ENCODE measurements at places on chromosomes 2 and 18.

DNA sequence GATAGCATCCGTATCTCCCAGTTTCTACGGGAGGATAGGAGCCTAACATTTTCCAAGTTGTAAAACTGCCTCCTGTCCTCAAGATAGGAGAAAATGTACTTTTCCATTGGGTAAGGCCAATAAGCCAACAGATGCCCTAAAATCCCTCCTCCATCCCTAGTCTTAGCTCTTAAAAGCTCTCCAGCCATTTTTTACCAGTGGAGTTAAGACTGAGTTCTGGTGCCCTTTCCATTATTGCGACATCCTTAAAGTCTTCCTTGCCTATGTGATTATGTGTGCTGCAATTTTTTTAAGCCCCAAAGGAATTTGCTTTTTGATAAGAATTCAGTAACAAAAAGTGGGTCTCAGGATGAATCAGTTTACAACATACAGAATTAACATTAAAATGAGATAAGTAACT is 33.0 kb downstream of the LINC00305 start:
- DNase-seq, result no peak

DNA sequence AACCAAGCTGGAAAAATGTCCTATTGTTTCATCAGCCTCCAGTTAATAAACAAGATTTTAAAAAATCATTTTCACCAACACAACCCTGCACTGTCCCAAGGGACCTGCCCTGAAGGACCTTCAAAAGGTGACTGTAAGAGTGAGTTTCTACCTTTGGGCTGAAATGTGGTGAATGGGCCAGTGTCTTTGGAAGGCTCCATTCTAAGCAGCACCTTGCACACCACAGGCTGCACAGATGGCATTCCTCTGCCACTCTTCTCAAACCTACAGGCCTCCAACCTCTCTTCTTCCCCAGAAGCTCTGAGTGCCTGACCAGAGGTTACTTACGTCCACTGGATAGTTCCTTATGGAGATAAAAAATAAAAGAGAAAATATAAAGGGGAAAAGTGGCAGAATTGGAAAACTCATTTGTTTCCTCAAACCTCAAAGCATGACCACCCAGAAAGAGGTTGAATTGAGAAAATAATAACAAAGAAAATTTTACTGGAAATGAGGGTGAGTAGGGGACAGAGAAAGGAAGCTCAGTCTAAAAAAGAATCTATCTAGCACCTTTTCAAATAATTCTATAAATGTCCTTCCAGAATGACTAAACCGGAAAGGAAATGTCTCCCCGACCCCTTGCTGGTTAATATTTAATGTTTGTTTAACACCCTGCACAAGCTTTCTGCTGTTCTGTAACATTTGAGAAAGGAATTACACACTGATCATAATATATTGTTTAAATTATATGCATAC is 175.7 kb downstream of the METTL4 start:
- no peak for DNase-seq

DNA sequence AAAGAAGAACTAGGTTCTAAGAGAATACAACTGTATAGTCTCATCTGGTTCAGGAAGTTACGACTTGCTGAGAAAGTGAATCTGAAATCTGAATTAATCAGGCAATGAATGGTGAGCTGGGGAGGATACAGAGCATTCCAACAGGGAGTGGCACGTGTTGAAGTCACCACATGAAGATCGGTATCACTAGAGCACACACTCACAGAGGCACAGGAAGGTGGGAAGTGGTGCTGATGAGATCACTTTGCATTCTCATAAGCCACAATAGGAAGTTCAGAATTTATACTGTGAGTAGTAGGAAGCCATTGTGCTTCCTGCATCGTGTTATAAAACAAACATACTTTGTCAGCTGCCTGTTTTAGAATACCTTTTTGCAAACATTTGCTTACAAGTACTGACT is 615.0 kb upstream of the DDX18 start:
- DNase-seq, result no peak

- DNase-seq, result no peak
Measured at GRCh38 chr2:86069091-86069685, 36.5 kb downstream of the POLR1A start.

DNA sequence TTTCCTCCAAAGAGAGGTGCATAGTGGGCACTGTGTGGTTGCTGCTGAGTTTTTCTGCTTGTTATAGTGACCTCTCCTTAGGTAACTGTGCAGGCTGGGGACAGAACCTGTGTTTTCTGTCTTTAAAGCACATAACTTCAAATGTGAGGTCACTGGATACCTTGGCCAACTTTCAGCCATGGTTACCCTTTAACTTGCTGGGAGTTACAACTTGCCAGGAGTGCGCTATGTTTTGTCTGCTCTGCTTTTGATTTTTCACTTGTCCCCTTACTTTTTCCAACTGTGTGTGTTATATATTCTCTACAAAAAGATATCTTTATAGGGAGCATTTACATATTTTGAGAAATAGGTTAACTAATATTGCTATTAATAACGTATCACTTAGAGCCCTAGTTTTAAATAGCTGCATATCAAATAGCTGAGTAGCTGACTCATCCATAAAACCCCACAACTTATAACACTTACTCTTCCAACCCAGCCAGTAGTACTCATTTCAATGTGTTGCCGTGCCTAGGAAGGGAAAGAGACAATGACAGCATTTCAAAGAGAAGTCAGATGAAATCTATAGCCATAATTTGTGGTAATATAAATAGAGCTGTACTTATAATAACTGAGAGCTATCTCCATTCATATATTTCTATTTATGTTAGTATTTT is 51.6 kb downstream of the DPP4 start:
- peak; percentile 55 for DNase-seq

- DNase-seq, result no peak
Measured at GRCh38 chr2:28656937-28657615, 94.6 kb upstream of the PPP1CB start.

GRCh38 chr2:196725882-196726281 is 73.6 kb downstream of the GTF3C3 start:
- DNase-seq, result no peak

DNA sequence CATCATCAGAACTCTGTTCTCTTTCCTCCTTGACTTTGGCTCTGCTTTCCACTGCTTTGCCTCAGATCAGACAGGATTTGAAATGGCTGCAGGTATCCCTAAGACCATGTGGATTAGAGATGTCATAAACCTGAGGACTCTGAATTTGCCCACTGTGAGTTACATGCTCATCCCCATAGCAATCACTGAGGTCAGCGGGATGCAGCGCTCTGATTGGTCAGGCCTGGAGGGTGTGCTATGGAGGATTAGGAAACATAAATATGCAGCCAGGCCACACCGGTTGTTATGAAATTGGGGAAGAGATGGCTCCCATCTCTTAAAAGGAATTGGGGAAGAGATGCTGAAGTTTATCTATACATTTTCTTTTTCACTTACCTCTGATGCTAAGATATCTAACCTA is 73.7 kb upstream of the DNAJC10 start:
- DNase-seq, result peak; percentile 29

DNA sequence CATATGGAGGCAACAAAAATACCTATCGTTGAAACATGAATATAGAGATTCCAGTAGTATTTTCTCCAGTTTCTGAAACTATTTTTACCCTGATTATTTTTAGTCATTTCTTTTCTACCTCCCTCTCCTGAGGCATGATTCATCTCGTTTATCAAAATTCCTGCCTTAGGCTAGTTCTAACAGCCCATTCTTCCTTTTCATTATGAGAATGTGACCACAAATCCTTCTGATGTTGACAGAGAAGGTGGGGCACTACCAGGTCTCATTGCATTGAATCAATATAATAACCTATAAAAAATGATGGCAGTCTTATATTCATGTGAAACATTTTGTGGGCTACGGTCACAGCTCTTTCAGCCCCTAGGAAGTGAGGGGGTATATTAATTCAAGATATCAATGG is 406.5 kb upstream of the UBE2E3 start:
- peak; percentile 44 for DNase-seq

DNA sequence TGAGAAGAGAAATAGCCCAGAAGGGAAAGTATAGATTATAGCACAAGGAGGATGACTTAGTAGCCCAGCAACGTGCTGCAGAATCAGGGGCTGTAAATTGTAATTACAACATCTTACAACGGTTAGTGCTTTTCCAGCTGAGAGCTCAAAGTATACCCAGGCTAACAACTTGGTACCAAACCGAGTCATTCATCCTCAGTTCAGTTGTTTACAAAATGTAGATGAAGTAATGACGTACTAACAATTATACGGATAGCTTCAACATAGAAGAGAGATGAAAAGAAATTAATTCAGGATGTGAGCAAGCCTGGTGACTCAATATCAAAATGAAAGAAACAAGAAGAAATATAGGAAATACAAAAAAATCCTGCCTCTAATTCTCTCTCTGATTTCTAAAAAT is 99.2 kb downstream of the DYNAP start:
- peak; percentile 17 for DNase-seq

DNA sequence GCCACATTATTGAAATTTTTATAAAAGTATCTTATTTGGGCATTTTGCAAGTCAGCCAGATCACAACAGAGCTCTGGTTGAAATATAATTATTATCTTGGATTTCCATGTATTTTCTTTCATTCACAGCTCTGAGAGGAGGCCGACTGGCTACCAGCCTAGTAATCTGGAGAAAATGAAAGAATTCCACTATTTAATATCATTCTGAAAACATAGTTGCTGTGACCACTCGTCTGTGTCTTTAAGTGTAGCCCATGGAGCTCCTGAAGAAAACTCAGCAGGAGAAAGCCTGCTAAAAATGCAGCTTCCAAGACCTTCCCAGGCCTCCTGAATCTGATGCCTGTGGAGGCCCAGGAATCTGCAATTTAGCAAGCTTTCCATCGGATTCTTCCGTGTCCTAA is 114.7 kb downstream of the SH3BP4 start:
- no peak for DNase-seq

DNA sequence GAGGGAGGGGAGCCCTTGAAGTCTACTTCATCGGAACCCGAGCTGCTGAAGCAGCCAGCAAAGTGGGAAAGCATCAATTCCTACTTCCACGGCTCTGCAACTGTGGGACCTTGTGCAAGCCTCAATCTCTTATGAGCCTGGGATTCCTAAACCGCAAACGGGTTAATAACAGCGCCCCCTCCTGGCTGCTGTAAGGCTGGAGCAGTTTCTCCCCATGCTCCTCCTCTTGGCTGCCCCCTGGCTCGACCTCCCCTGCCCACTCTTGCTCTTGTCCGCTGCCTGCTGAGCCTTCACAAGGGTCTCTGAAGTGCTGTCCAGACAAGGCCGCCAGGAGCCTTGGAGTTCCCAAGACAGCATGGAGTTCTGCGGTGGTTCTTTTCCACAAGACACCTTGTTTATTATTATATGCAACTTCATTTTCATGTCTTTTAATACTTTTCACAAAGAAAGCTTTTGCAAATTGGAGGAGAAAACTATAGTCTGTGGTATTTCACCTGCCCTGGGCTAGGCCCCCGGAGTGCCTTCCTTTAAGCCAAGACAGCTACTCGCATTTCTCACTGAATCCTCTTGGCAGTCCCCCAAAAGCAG is 157.2 kb downstream of the DDX1 start:
- no peak for DNase-seq

DNA sequence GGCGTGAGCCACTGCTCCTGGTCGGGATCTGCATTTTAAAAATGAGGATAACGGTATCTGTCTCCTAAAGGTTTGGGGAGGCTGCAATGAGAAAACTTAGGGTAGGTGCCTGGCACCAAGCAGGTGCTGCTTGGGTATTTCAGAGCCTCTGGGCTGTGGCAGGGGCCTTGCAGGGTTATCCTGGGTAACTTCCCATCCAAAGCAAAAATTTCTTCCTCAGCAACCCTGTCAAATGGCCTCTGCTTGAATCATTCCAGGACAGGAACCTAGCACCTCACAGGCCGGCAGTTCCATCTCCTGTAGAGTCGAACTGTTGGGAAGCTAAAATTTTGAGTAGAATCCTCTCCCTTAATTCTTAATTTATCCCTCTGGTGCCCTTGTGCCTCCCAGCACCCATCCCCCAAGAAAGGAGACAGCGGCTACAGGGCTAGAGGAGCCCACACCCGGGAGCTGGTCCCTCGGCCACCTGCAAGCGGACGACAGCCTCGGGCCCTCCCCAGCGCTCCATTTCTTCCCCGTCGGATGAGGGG is 868 bp downstream of the CGREF1 start:
- no peak for DNase-seq

Data from fibroblast of upper back skin (primary cell).